NCI-H2029 treated with DMSO at 0.1 percent for 48 hours (cell line): ENCODE measurements at places on chromosomes 1 and 21.

GRCh38 chr1:108816049-108816893 lies 40.6 kb downstream of the AKNAD1 start:
- DNase-seq = no peak

GRCh38 chr1:114355240-114355639 lies 155.8 kb downstream of the TRIM33 start:
- DNase-seq = no peak

DNA sequence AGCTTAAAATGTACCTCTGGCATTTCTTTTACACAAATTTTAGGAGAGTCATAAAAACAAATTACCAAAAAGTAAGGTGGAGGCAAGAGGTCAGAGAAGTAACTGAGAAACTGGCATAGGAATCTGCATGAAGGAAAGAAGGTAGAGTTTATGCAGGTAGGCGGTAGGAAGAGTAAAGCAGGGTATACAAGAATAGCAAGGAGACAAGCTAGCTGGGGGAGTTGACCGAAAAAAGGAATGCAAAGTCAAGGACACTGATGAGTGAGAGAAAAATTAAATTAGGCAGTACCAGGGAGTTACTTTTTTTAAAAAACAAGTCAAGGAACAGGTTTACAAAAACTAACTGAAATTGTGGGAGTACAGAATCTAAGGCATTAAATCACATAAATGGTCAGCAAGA lies 56.0 kb downstream of the FOXJ3 start:
- DNase-seq = no peak

DNA sequence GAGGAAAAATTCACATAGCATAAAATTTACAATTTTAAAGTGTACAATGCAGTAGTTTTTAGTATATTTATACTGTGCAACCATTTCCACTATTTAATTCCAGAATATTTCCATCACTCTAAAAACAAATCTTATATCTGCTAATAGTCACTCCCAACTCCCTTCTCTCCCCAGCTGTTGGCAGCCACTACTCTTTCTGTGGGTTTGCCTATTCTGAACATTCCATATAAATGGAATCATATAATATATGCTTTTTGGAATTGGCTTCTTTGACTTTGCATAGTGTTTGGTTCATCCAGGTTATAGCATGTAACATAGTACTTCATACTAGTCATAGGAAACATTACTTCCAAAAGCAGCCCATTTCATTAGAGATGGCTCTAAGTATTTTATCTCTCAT lies 25.0 kb upstream of the TMEM39B start:
- DNase-seq = no peak

DNA sequence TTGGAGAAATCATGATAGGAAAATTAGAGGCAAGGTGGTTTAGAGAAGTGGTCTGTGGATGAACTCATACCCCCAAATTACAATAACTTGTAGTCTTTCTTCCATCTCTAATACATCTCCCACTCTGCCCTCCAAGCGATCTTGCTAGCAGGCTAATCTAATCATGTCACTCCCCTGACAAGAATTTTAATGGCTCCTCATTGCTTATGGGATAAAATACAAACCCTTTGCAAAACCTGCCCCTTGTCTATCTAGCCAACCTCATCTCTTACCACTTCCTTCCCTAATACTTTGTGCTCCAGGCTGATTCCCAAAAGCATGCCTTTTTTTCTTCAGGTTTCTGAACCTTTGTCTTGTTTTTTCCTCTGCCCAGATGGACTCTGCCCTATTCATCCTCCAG lies 71.3 kb upstream of the LRRN2 start:
- no peak for DNase-seq

- DNase-seq = no peak
Measured at GRCh38 chr1:238107322-238107721, 216.6 kb upstream of the ZP4 start.

GRCh38 chr1:172779491-172779890 lies 120.6 kb downstream of the FASLG start:
- DNase-seq = no peak

- DNase-seq = no peak
Measured at GRCh38 chr1:169495046-169495775, 9.5 kb upstream of the SLC19A2 start.

- peak; percentile 47 for DNase-seq
Measured at GRCh38 chr1:54297596-54298283, 97.8 kb downstream of the MRPL37 start.

GRCh38 chr1:100422065-100422464 lies 69.8 kb downstream of the CDC14A start:
- no peak for DNase-seq

- DNase-seq = no peak
Measured at GRCh38 chr1:203017692-203018091, 8.6 kb upstream of the PPFIA4 start.

DNA sequence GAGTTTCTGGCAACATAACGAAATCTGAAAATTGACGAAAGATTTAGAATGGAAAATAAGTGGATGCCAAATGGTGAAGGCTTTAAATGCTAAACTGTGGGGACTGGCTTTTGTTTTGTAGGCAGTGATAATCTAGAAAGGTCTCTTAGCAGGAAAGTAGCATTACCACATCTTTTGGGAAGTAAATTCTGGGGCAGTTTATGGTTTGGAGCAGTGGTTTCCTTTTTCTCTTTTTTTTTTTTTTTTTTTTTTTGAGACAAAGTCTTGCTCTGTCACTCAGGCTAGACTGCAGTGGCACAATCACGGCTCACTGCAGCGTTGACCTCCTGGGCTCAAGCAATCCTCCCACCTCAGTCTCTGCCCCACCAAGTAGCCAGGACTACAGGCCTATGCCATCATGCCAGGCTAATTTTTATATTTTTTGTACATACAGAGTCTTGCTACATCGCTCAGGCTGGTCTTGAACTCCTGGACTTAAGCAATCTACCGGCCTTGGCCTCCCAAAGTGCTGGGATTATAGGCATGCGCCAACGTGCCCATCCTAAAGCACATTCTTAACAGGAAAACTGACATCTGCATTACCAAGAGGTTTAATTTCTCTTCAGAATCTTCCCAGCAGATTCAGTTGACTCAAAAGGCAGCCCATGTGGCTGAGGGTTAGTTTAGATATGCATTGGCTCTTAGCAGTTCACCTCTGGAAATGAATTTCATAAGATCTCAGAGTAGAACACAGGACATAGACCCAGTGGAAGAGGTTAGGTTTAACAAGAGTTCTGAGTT lies 32.9 kb downstream of the C21orf91 start:
- no peak for DNase-seq

GRCh38 chr1:30915491-30916230 lies 7.1 kb upstream of the SDC3 start:
- no peak for DNase-seq

DNA sequence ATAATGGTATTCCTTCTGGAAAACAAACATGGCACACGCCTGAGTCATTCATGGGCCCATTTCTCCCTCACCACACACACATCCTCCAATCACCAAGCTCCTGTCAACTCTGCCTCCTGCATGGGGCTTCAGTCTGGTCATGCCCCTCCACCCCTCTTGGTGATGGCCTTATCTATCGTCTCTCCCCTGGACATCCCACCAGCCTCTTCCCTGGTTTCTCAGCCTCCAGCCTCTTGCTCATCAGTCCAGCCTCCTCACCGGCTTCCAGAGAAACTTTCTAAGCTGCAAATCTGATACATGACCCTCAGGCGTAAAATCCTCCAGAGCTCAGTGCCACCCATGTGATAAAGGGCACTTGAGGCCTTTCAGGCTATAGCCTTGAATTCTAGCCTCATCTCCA lies 243.9 kb downstream of the FOXD2 start:
- DNase-seq = no peak

- no peak for DNase-seq
Measured at GRCh38 chr1:212432272-212432660, 454 bp upstream of the NENF start.

- no peak for DNase-seq
Measured at GRCh38 chr1:34166625-34167361, 1.8 kb upstream of the CSMD2 start.

DNA sequence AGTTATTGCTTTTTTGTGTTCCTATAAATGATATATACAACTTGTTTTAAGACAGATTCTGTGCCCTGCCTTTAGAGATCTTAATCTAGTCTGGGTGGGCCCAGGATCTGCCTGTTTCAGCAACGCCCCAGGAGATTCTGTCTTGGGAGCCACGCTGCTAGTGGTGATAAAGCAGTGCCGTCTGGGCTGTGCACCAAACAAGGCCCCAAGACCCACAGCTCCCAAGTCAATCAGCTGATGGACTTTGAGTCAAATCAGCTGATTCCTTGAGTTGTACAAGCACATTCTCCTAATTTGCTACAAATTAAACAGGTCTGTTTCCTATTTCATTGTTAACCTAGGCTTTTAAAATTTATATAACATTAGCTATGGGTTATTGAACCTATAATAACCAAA lies 15.7 kb upstream of the SLC44A3 start:
- DNase-seq = no peak

DNA sequence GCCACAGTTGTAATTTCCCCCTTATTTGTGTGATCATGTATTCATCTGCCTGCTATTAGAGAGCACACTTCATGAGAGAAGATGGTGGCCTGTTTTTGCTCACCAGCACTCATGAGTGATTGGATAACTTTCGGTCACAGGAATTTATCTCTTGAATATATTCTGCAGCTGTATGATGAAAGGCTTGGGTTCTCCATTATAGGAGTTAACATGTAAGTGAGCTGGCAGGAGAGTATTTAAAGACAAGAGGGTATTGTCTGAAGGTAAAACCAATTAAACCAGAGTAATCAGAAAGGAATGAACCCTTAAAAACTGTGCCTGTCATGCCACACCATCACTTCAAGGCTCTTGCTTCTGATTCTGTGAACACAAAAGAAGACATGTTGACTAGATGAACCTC lies 574.9 kb upstream of the CAMK1G start:
- no peak for DNase-seq

GRCh38 chr1:87706779-87707228 lies 378.1 kb downstream of the LMO4 start:
- no peak for DNase-seq

DNA sequence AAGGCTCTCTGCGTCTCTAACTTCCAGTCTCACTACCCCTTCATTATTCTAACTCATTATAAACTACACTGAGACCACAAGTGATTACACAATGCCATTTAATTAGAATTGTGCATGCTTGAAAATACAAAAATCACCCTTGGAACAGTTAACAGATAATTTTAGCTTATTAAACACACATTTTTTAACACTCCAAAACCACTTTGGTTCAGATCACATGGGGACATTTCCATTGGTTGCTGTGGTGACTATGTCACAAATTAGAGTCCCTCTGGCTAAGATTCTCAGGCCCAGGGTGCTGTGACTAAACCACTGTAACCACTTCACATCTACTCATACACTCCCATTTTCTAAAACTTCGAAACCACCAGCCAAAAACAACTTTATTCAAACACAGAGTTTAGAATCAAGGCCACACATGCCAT lies 43.0 kb downstream of the JAK1 start:
- DNase-seq = peak; percentile 40

GRCh38 chr1:226975259-226976250 lies 35.5 kb downstream of the COQ8A start:
- DNase-seq = no peak

- no peak for DNase-seq
Measured at GRCh38 chr1:178344513-178345091, 152.2 kb downstream of the CLEC20A start.

DNA sequence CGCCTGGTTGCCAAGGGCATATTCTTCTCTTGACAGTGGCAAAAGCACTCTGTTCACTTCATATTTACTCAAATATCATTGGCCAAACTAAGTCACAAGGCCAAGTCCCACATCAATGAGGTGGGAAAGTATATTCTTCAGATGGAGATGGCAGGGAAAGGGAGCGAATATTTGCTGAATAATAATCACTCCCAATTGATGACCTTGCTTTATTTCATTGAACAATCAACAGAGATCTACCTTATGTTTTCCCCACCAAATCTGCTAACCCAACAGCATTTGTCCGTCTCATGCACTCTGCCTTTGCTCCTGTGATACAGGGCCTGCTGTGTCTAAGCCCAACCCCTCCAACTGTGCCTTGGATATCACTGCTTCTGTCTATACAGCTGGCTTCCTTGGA lies 45.2 kb upstream of the PCP4 start:
- DNase-seq = no peak

- DNase-seq = no peak
Measured at GRCh38 chr1:57116871-57117270, 151.1 kb upstream of the C8B start.

DNA sequence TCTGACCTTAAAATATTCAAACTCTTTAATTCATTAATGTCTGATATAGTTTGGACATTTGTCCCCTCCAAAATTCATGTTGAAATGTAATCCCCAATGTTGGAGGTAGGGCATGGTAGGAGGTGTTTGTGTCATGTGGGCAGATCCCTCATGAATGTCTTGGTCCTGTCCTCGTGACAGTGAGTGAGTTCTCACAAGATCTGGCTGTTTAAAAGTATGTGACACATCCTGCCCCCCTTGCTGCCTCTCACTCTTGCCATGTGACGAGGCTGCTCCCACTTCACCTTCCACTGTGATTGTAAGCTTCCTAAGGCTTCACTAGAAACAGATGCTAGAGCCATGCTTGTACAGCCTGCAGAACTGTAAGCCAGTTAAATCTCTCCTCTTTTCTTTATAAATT lies 21.3 kb upstream of the FBXO28 start:
- DNase-seq = no peak

- no peak for DNase-seq
Measured at GRCh38 chr1:48789903-48790302, 13.2 kb upstream of the BEND5 start.

GRCh38 chr1:156126043-156126629 lies 11.6 kb downstream of the LMNA start:
- no peak for DNase-seq

DNA sequence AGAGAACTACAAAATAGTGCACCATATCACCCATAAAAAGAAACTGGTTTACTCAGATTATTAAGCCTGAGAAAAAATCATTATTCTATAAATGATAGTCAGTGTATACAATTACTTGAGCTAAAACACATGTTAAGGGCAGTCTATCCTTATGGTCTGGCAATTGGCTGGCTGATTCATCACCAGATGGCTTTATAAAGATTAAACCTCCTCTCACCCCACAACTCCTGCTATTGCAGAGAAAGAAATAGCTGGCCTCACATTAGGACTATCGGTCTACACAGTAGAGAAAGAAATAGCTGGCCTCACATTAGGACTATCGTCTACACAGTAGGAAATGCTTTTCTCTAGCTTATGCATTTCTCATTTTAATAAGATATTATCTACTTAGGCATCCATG lies 21.2 kb downstream of the CEP170 start:
- DNase-seq = no peak

DNA sequence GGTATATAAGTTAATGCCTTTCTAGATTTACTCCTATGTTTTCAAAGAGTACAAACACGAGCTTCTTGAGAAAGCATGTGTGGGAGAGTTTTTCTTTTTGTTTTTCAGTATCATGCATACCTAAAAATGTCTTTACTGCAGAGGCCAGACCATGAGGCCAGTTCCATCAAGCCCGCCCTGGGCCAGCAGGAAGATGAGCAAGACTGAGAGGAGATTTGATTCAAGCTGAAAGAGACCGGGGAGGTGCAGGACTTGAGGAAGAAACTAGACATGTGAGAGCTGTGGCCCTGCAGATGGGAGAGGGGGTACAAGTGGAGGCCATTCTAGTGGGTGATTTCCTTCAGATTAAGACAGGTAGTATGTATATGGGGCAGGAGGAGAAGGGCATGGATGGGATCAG lies 33.4 kb upstream of the NTPCR start:
- DNase-seq = no peak

GRCh38 chr1:25695090-25695770 lies 78.6 kb downstream of the MAN1C1 start:
- DNase-seq = no peak

- DNase-seq = no peak
Measured at GRCh38 chr1:121517586-121518230, 332.9 kb downstream of the SRGAP2C start.
